Smooth muscle cell of the umbilical artery (primary cell): ENCODE measurements at places on chromosomes 16 and 17. TPM values are rescaled to one million over a fixed set of nuclear protein-coding genes. Genes with fewer than 3 reads are reported as not detected.

ZNF668 gene
- total RNA-seq, result 8.3 and 9.8 TPM in 2 replicates

MRPS7 gene
- 28.9 and 32.4 TPM in 2 replicates for total RNA-seq

GAST gene
- total RNA-seq, result not detected in 2 replicates

KRTAP17-1 gene
- not detected in 2 replicates for total RNA-seq

AANAT gene
- 0.37 TPM in 1 of 2 replicates, not detected in the other for total RNA-seq

KRT34 gene
- total RNA-seq, result 0.89 and 6.6 TPM in 2 replicates

ABAT gene
- total RNA-seq, result 4.2 and 5.8 TPM in 2 replicates

KCNH6 gene
- not detected in 2 replicates for total RNA-seq

KCNJ16 gene
- total RNA-seq, result not detected in 2 replicates

CCR7 gene
- not detected in 2 replicates for total RNA-seq

ETV4 gene
- total RNA-seq, result 0.59 and 4.9 TPM in 2 replicates

UBALD1 gene
- 8.3 and 8.6 TPM in 2 replicates for total RNA-seq

PLA2G10 gene
- not detected in 2 replicates for total RNA-seq

SYNRG gene
- total RNA-seq, result 17.5 and 28.1 TPM in 2 replicates

ZSCAN10 gene
- total RNA-seq, result not detected in 2 replicates

TBC1D28 gene
- total RNA-seq, result not detected in 2 replicates

GSG1L gene
- total RNA-seq, result not detected in 2 replicates

TP53TG3 gene
- not detected in 2 replicates for total RNA-seq

SLC6A2 gene
- total RNA-seq, result not detected in 2 replicates

CCDC40 gene
- total RNA-seq, result 2.5 and 5.6 TPM in 2 replicates

C17orf100 gene
- 0.55 and 0.59 TPM in 2 replicates for total RNA-seq

PRAC1 gene
- not detected in 2 replicates for total RNA-seq

RGS11 gene
- total RNA-seq, result 1.8 and 2.4 TPM in 2 replicates

UBB gene
- total RNA-seq, result 1,401 and 2,051 TPM in 2 replicates

KRT40 gene
- not detected in 2 replicates for total RNA-seq

GDPD3 gene
- total RNA-seq, result 0.59 and 0.78 TPM in 2 replicates
